ENCODE measurements at places on chromosomes 16 and 17.
A peak's percentile ranks its signal among the peaks of the same experiment; 100 is the strongest.

DNA sequence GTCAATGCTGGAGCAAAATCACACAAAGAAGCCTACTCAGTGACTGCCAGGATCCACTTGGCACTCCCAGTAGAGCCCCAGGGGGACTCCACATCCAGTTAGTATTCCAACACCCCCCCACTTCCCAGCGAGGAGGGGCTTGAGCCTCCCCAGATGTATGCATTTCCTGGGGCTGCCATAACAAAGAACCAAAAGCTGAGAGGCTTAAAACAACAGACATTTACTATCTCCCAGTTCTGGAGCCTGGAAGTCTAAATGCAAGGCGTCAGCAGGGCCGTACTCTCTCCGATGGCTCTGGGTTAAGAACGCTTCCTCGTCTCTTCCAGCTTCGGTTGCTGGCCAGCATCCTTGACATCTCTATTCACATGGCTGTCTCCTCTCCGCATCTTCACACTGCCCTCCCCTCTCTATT is 23.0 kb upstream of the GNA13 start:
- peak; percentile 77 for DNase-seq

GRCh38 chr16:65481956-65482355 is 360.1 kb upstream of the CDH11 start:
- DNase-seq: no peak

DNA sequence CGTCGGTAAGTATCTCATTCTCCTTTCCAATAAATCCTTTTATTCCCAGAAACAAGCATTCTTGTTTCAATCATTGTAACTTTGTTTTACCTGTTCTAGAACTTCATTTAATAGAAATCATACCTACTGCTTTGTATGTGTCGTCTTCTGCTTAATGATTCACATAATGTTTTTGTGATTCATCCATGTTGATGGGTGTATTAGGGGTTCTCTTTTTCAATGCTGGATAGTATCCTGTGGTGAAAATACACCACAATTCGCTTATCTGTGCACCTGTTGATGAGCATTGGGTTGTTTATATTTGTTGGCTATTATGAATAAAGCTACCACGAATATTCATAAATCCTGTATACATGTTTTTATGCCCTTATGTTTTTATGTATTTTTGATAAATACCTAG is 703.2 kb downstream of the MAF start:
- no peak for DNase-seq

GRCh38 chr16:4158143-4159093 is 42.2 kb upstream of the ADCY9 start:
- DNase-seq: no peak

DNA sequence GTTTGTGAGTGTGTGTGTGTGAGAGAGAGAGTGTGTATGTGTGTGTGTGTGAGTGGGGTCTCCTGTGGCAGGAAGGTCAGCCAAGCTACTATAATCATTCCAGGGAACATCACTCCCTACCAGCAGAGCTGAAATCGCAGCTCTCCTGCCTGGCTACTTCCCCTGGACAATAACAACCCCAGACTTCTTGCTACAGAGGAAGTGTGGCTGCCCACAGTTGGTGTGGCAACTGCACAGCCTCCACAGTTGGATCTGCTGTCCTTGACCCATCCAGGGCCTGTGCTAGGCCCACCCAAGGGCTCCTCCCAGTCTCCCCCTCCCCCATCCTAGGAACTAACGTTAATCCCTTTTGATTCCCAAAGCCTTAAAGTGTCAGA is 1.5 kb downstream of the SLC13A5 start:
- no peak for DNase-seq

DNA sequence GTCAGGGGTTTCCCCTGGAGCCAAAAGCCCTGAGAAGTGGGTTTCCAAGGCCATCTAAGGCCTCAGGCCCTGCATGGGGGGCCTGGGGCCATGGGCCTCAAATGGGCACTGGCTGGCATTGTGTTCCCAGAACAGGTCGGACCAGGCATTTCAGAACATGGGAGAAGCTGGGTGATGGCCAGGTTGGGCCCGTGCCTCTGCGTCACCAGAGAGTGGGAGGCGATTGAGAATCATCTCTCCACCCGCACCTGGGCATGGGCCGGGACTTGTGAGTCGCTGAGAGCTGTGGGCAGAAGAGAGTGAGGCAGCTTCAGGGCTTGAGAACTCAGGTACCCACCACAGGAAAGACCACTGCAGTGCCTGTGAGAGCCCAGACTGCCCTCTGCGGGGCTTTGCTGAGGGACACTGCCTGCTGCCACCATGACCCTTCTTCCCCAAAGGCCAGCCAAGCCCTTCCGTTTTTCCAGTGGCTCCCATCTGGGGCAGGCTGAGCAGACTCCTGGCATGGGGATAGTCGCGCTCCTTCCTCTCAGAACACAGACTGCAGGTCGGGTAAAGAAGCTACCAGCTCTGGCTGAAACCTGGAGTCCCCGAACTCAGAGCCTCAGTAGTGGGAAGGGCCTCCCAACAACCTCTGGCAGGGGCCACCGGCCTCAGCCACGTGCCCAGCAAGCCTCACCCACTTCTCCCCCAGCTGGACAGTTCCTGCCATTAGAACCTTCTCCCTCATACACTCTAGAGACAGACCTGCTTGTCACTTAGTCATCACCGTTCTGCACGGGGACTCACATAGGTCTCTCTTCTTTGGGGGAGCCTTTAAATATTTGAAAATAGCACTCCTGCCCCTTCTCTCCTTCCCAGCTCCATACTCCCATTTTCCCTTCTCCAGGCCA is 1.6 kb downstream of the RAB11FIP4 start:
- no peak for DNase-seq

- DNase-seq: peak; percentile 82
Measured at GRCh38 chr17:73278465-73279453, 17.1 kb upstream of the CPSF4L start.

GRCh38 chr17:43453331-43453812 is 30.4 kb upstream of the DHX8 start:
- DNase-seq: no peak

DNA sequence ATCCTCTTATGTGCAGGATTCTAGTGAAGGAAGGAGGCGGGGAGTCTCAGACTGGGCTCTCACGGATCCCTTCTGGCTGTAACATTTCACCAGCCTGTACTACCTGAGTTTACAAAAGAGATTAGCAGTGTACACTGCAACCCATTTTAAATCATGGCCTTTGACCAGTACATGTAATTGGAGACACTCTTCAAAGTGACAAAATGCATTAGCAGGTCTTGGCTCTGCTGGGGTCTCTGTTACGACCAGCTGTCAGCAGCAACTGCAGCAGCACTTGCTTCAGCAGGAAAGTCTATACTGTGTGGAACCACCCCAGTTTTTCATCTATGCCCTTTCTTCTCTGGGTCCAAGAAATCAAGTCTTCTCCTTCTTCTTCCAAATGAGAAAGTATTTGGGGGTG is 322.8 kb upstream of the ASIC2 start:
- no peak for DNase-seq

DNA sequence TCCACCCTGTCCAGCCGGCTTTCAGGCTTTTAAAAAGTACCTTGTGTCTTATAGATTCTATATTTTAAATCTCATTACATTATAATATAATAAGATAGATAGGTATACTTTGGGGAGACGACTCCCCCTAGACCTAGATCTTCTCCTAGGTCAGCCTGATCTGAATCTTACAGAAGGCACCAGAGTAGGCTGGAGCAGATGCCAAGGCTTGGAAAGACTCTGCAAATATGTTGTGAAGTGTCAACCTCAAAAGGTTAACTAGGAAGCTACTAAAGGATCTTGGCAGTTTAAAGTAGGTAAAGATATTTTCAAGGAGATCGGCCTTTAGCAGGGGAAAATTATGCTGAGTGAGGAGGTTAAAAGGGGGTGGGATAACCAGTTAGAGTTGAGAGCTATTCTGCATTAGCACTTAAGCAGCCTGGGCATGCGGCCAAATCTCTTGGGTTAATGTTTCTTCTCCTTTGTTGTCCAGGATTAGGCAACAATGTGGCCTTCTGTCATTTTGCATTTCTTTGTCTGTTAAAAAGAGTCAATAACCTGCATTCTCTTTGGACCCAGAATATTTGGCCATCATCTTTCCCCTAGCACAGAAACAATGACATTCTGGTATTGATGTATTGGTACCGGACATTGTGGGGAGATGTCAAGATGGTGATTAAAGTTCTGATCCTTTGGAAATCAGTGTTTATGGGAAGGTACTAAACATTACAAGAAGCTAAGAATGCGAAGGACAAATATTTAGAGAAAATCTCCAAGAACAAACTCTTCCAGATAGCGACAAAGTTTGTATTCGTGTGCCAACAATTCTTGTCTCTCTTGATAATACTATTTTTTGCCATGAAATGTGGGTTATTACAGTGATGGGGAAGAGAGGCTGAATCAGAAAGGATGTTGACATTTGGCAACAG is 51.2 kb upstream of the DHX40 start:
- DNase-seq: peak; percentile 32

GRCh38 chr16:65618333-65618732 is 496.5 kb upstream of the CDH11 start:
- no peak for DNase-seq

- no peak for DNase-seq
Measured at GRCh38 chr17:65103896-65104295, 33.3 kb upstream of the RGS9 start.

GRCh38 chr16:21611198-21611555 is 11.8 kb downstream of the METTL9 start:
- no peak for DNase-seq

- DNase-seq: no peak
Measured at GRCh38 chr17:36846410-36847292, 90.6 kb upstream of the LHX1 start.

GRCh38 chr17:39568702-39569101 is 39.0 kb downstream of the NEUROD2 start:
- no peak for DNase-seq

DNA sequence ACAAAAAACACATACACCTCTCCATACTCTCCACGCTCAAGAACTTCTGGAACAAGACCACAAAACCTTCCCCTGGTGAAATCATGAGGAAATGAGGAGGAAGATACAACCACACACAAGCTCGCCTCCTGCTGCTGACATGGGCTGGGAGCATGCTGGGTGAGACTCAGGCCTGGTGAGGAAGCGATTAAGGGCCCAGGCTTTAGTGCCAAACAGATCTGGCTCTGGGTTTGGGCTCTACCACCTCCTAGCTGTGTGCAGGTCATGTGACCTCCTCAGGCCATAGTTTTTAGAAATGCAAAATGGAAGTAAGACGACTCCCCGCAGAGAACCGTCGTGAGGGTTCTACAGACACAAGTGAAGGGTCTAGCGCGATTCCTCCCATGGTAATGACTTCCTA is 41.3 kb downstream of the VAC14 start:
- DNase-seq: no peak

- no peak for DNase-seq
Measured at GRCh38 chr17:79248843-79249493, 174.3 kb downstream of the ENGASE start.

- DNase-seq: no peak
Measured at GRCh38 chr16:86604436-86605193, 26.3 kb downstream of the FOXL1 start.

- DNase-seq: no peak
Measured at GRCh38 chr17:17765359-17766076, 71.3 kb downstream of the SREBF1 start.

DNA sequence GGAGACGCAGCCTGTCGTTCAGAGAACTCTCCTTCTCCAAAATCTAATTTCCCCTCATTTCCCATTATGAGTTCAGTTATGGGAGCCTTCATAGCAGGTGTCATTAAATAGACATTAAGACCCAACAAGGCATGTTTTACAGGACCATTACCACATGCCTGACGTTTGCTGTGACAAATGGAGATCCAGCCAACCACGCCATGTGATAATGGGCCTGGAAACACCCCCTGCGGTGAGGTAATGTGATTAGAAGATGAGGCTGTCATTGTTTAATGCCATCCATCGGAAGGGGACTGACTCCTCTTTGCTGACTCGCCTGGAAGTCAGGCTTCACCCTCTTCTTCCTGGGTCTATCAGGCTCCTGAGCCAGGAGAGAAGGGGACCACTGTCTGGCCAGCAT is 76.9 kb downstream of the WSCD1 start:
- no peak for DNase-seq

DNA sequence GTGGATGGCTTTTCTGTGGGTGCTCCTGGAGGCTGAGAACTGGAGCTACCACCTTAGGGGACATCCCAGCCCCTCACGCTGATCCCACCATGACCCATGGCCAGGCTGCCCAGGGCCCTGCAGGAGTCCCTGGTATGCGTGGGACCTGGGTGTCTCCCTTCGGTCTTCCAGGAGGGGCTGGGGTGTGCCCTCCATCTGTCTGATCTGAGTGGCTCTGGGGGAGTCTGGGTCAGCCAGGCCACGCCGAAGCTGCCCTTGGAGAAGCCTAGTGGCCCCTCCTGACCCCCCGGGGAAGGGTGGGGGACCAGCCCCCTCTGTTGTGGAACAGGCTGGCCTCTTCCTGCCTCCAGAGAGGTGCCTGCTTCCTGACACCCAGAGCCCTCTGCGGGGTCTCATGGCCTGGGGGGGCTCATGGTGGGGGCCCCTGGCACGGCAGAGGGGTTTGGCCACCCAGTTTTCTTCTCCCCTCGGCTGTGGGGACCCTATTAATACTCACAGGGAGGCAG is 10.7 kb downstream of the BAIAP2 start:
- no peak for DNase-seq

- DNase-seq: no peak
Measured at GRCh38 chr16:72924537-72924926, 123.4 kb downstream of the ZFHX3 start.

- DNase-seq: no peak
Measured at GRCh38 chr16:68420366-68420942, 27.9 kb downstream of the SMPD3 start.

DNA sequence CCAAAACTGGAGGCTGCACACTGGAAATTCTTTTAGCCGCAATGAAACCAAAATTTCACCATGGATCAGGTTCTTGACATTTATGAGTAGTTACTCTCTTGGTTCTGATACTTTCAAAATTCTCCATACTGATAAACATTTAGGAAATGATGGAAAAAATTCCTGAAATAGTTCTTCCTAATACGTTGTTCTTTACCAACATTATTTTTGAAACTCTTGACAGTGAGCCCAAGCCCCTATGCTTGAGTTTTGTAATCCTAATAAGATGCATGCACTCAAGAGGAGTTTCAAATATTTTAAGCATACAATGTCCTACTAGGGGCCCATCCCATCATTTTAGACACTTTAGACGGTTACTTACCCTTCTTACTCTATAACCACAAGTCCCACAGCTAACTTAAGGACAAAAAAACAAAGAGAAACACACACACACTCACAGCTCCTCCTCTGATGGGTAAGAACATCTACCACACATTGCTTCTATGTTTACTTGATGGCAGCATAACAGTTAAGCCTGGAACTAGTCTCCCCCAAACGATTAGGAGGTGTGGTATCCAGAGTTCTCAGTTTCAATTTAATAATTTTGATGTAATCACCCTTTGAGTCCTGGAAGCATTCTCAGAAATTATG is 3.7 kb downstream of the VEZF1 start:
- no peak for DNase-seq

GRCh38 chr17:82917699-82918345 is 78.0 kb upstream of the ZNF750 start:
- no peak for DNase-seq

Measured in breast epithelium (tissue), 4 donors.